Omental fat pad (tissue), 4 donors: ENCODE measurements at places on chromosomes 7 and 10.

DNA sequence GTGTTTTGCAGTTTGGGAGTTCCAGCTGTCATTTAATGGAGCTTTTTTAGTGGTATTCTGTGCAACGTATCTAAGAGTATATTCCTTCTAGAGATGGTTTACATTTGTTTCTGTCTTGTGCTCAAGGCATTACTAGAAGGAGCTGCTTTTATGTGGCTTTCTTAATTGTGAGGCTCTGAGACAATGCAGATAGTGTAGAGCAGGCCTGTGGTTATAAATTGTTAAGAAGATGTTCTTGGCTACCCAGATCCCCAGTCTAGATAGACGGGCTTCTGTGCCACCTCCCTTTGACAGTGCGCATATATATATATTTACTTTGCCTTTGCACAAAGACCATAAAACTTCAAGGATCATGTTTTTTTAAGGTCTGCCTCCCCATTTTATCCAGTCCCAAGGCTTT, 160.8 kb upstream of the PODXL start:
- DNase-seq = no peak

DNA sequence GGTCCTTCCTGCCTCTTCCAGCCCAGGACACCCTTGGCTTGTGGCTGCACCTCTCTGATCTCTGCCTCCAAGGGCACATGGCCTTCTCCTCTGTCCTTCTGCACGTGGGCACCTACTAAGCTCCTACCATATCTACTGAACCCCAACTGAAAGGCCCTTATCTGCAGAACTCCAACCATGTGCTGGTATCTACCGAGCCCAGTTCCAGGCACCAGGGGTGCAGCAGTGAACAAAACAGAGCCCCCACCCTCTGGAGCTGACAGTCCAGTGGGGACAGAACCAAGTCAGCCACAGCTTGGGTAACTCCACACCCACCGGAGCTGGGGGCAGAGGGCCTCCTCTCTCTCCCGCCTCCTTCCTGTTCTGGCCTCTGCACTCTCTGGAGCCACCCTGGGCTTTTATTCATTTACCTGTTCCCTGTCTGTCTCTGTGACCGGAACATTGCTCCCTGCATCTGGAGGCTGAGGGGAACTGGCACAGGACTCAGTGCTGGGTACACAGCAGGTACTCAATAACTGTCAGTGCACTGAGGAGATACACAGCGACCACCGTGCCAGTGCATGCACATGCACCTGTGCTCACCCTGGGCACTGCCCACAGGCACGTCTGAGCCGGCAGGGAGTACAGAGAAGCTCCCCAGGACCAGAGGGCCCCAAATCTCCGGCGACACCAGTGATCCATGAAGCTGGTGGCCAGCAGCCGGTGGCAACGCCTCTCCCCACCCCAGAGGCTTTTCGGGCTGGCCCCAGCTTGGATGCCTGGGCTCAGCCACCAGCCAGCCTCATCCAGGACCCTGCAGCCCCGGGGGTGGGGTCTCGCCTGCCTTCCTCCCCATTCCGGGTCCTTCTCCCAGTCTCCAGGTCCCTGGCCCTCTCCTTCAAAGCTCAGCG, 2.0 kb downstream of the MICALL2 start:
- no peak for DNase-seq

GRCh38 chr7:2566348-2566889, 7.6 kb downstream of the IQCE start:
- DNase-seq = no peak

DNA sequence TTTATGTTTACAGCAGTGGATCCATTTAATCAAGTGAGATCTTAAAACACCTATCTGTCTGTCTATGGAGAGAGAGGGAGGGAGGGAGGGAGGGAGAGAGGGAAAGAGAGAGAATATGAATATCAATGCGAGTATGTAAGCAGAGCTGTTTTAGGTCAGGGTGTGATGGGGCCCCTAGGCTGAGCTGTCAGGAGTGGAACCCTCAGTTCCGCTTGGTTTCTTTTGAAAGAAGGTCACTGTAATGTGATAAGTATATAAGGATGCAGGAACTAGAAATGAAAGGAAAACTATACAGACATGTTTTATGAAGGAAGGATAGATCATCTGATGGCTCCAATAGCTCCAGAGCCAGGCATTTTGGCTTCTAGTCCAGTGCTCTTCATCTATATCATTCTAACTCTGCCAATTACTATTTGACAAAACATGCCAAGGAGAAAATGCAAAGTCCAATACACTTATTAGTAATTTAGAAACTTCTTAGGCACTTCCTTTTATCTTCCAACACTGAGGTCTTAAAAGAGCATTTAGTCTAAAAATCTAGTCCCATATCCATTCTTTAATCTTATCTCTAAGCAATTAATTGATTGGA, 70.3 kb downstream of the NRCAM start:
- no peak for DNase-seq

GRCh38 chr7:51356849-51357516, 40.4 kb upstream of the COBL start:
- DNase-seq = no peak

DNA sequence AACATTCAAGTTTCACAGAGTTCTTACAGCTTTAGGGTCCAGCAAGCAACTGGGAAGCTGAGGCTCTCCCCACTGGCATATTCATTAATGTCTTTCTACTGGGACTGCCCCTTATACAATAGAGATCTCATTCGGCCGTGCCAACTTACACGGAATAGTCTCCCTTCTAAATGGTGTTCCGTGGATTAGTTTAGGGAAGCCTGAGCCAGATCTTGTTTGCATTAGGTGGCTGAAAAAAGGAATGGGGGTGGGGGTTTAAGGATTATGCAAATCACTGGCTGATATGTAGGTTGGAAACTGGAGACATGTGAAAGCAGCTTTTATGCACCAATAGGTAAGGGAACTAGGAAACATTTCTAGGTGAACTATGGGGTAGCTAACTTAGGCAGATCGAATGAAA, 218.3 kb downstream of the TRIL start:
- DNase-seq = no peak

DNA sequence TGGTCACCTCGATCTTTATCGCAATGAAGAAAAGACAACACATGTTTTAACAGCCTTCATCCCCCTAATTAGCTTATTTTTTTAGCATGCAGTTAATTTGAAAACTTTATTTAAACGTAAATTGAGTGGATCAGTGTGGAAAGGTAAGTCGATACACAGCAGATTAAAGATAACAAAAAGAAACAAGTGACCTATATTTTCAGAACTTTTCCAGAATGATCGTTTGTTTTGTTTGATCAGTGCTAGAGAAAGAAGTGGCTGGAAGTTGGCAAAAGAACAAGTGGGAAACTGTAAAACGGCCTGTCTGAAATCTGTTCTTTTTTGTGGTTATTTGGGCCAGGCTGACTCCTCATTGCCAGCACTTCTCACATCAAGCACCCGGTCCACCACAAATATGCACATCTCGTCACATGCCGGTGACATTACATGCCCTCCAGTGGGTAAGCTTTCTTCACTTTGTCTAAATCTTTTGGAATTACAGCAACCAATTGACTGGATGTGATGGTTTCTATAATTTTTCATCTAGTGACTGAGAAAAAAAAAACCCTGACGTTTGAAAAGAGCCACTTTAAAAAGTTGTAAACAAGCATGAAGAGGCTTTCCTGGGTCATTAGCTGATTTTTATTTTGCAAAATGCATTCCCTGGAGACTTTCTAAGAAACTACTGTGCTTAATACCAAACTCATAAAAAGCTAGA, 33.2 kb downstream of the C7orf33 start:
- DNase-seq = no peak

DNA sequence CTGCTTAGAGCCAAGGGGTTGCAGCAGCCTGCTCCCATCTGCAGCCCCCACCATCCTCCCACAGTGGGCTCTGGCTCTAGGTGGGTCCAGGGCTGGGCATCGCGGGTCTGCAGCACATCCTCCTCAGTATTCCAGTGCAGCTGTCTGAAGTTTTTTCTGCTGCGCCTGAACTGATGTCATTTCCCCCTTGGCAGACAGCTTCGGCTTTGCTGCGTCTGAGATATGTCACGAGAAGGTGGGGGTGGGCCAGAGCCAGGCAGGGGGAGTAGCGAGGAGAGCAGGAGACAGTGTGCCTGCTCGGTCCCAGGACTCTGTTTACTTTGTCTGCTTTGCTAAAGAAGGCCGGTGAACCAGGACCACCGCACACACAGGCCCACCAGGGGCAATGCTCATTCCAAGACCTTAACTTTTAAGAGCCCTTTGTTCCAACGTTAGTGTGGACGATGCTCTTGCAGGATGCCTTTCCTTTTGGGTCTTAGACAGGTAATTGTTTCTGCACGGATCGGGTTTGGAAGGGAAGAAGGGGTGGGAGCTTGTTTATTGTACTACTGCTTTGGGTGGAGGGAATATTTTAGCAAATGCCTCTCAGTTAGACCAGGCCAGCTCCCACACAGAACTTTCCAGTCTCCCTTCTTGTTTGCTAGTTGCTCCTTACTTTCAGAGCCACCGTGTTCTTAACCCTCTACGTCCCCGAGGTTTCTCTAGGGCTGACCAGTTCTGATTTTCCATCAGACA, 32.4 kb downstream of the WBP1L start:
- DNase-seq = no peak

DNA sequence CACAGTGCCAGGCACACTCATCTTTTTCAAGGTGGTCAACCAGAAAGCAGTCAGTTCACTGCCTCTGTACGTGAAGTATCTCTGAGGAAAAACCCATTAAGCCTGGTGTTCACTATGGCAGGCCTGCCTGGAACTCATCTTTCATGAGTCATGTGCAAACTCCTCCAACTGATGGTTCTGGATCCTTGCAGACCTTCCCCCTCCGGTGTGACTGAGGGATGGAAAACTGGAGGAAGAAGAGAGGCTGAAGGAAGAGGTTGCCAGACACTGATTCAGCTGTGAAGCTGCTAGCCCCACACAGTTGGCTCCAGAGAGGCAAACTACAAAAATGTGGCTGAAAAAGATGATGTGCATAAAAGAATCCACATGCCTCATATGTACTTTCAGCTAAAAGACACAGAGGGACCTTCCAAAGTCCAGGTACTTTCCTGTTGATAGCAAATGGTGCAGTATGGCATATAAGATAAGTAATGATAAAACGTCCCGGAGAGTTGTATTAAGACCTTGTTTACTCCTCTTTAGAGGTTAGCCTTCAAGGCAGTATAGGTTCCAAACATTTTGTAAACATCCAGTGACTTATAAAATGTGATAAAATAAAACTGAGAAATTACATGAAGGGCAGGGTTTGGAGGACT, 2.7 kb downstream of the CYP3A5 start:
- DNase-seq = no peak

GRCh38 chr7:137606061-137606674, 240.6 kb downstream of the DGKI start:
- DNase-seq = no peak

- DNase-seq = no peak
Measured at GRCh38 chr10:44004913-44005787, 356.5 kb upstream of the ZNF32 start.

GRCh38 chr7:39321909-39322498, 244.2 kb upstream of the YAE1 start:
- DNase-seq = no peak

DNA sequence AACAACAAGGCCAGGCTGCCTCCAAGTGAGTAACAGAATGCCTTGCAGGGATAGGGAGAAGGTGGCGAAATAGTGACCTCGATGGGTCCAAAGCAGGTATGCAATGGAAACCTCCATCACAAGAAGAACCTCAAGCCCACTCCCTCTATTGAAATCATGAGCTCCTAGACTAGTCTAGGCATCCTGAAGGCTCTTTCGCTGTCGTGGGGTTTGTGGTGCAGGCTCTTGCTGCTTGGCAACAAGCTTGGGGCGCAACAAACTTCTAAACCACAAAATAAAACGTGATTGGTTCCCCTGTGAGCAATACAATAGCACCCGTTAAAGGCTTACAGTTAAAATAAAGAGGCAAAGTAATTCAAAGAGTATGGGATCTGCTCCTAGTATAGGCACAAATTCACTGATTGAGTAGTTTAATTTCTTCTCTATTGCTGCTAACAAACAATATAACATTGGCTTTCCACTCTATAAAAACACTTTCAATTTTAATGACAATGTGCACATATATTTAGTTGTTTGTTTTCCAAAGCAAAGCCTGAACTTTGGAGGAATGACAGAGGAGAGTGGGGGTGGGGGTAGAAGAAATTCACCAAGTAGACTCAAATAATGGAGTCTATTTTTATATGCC, 64.1 kb downstream of the C10orf67 start:
- DNase-seq = no peak

GRCh38 chr10:66917104-66917503, 8.7 kb upstream of the LRRTM3 start:
- DNase-seq = no peak

GRCh38 chr10:21423338-21423737, 102.1 kb downstream of the SKIDA1 start:
- no peak for DNase-seq

DNA sequence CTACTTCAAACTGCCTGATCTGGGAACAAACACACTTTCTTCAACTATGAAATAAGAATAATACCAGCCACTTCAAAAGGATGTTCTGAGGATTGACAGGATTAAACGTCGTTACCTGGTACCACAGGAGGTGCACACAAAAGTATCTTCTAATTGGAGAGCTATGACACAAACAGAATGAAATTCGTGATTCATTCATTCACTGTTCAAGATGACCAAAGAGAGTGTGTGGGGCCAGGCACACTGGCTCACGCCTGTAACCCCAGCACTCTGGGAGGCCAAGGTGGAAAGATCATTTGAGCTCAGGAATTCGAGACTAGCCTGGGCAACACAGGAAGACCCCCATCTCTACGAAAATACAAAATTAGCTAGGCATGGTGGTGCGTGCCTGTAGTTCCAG, 50.9 kb downstream of the SFMBT2 start:
- no peak for DNase-seq

DNA sequence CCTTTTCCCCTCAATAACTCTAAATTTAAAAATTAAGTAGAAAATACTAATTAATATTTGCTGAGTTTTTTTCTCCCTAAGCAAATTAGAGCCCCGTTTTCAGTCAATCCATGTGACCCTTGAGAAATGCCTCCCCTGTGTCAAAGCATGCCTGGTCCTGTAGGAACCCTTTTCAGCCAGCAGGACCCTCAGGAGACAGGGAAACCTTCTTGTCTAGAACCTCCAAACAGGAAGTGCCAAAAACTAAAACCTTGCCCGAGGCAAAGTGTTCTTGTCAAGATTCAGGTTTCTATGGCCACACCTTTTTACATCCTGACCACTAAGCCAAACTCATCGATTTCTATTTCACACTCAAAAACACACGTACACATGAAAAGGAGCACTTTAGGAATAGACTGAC, 60.1 kb upstream of the NFE2L3 start:
- no peak for DNase-seq

GRCh38 chr7:75650062-75650461, 88.7 kb downstream of the HIP1 start:
- DNase-seq = no peak

GRCh38 chr10:9188022-9188810, 1133.7 kb downstream of the GATA3 start:
- DNase-seq = no peak

DNA sequence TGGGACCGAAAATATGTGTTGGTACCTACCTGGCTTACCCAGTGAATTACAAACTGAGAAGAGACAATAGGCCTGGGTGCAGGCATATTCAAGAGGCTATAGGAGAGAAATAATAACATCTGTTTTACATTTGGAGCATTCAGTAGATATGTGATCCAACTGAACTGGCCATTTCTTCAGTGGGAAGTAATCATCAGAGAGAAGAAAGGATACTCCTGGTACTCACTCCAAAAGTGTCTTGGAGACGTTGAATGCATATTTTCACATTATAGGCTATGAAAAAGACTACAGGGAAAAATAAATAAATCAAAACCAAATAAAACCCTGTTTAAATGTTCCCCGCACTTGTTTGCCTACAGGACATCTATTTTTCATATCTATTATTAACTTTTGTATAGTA, 1680.3 kb downstream of the REEP3 start:
- DNase-seq = no peak
